Stimulated activated CD8-positive, alpha-beta memory T cell treated with anti-CD3 and anti-CD28 coated beads, Interleukin-12 subunit alpha, Interleukin-12 subunit beta, amount 100 ng/mL, for 4 hours (primary cell): ENCODE measurements at places on chromosomes 6 and 20.

DNA sequence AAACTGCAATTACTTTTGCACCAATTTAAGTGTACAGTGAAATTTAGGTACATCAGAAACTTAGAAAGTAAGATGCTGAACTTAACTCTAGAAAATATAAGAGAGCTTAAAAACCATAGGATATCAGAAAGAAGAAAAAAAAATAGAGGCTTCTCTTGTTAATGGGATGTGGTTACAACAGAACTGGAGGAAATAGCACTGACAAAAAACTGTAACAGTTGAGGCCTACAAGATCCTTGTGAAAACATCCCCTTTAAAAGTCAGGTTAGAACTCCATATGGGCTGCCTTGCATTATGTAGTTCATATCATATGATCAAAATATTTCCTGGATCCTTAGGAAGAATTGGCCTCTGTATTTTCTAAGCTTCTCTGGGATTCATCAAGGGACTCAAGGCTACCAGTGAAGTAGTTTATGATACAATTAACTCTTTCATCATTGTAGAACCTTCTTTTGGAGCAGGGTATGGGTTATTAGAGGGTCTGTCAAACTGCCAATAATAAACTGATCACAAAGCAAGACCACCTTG, 24.8 kb downstream of the MTCL3 start:
- DNase-seq: no peak

DNA sequence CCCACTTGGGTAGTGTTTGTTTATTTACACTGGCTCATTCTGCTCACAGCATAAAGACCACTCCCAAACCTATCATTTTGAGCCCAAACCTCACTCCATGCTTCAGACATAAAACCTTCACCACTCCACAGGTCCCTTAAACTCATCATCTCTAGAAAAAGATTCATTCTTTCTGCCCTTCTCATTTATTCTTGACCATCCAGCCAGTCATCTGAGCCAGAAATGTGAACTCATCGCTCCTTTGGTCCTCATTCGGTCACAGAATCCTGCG, 12.4 kb downstream of the TPMT start:
- no peak for DNase-seq

DNA sequence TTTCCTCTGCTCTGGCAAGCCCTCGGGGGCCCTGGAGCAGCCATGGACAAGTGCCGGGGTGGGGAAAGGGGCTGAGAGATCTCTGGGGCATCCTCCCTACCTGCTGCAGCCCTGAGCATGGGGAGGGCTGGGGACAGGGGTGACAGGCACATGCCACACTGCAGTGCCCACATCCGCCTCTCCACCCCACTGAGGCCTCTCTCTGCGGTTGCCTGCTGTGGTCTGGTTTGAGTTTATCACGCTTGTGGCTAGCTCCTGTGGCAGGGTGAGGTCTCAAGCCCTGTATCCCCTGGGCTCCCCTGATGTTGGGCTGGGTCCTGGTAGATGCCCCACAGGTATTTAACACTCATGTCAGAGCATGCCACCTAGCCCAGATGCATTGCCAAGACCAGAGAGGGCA, 52.9 kb upstream of the MLN start:
- peak; percentile 39 for DNase-seq

DNA sequence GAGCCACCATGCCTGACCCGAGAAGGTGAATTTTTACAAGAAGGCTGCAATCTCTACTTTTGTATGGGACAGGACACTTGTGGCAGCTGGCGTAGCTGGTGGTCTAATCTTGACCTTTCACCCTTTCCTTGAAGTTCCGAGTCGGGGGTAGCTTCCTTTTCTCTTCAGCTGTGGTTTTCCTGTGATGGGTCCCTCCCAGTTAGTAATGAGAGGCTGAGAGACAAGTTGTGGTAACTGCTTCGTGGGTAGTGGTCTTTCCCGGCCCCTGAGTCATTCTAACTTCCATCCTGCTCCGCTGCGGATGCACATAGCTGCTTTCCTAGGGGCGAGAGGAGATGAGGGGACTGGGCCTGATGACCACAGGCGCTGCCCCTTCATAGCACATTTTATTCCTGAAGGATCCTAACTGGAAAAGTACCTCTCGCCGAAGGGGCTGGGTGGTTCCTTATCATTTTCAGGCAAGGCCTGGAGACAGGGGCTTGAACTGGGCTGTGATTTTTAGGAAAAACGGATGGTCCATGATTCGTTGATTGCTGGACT, 3.1 kb downstream of the SYNJ2 start:
- no peak for DNase-seq

- no peak for DNase-seq
Observed at GRCh38 chr6:5904532-5904931, 102.2 kb downstream of the NRN1 start.

DNA sequence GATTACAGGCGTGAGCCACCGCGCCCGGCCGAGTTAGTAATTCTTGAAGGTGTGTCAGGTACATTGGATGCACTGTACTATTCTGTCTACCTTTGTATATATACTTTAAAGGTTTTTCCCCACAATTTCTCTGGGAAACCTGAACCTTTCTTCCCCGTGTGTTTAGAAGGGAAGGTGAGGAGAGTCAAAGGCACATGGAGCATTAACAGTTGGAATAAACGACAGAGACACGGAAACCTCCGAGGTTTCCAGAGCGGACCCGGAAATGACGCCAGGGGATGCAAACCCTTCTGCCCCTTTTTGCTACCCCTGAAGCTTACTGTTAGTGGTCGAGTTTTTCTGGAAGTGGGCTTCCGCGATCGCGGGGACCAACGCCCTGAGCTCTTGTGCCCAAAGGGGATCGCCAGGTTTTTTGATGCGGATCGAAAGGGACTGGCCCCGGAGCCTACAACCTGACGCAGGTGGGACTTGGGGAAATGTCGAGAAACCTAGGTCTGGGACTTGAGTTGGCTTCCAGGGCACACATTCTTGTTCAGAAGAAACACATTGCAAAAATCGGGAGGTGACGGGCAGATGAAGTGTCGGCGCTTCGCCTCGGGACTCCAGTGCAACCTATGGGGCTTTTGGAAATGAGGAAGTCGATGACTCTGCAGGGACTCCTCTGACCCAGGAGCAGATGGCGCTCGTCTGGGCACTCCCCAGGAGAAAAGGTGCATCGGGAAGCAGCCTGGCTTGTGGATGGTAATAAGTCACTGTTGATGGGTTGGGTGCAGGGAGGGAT, 218.2 kb downstream of the OR2B2 start:
- peak; percentile 6 for DNase-seq

DNA sequence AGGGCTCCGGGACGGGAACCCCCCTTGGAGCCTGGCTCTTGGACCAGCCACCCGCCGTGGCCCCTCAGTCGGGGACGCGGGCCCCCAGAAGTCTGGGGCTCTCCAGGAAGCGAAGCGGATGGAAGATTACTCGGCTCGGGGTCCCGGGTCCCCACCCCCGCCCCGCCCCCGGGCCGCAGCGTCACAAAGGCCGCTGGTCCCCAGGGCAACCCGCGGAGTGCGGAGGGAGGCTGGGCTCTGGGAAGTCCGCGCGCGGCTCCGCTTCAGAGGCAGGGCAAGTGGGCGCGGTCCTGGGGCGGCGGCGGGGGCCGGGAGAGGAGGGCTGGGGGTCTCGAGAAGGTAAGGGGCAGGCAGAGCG, at the start of gene FNDC11:
Gene FNDC11 (plus strand): TSS at position 227 of the 358 bp plus-strand sequence. CDS start 1,505 bp downstream, outside the sequence.
- peak; percentile 49 for DNase-seq

- DNase-seq: no peak
Observed at GRCh38 chr6:166433096-166433495, 50.4 kb upstream of the MPC1 start.

- no peak for DNase-seq
Observed at GRCh38 chr6:51398064-51398705, 579.5 kb downstream of the TFAP2B start.

GRCh38 chr6:163533443-163533842, 118.9 kb downstream of the QKI start:
- no peak for DNase-seq

DNA sequence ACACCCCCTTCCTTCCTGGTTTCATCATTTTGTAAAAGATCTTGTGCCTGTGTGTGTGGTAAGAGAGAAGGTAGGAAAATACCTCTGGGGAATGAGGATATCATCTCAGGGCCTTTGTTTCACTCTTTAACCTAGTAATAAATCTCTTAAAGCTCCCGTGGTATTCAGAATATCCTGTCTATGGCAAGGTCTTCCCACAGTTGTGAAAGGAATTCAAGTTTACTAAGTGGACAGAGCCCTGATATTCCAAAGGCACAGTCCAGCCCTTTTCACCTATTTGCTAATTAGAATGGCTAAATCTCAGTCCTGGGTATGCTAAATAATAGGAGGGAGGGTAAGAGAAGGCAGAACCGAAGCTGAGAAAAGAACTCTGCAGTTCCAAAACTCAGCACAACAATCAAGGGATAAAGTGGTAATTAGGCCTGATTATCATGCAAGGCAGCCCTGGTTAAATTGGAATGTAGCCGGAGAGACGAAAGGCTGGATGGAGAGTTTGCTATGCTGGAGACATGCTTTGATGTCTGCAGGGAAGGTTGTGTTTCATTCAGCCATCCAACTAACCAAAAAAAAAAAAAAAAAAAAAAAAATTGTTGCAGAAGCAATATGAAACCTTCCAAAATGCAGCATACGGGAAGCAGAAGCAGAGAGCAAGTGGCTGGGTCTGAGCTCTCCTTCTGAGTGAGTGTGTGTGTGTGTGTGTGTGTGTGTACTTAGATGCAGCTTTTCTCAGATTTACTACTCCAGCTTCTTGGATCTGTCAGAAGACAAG, 28.5 kb upstream of the PIM1 start:
- DNase-seq: no peak

DNA sequence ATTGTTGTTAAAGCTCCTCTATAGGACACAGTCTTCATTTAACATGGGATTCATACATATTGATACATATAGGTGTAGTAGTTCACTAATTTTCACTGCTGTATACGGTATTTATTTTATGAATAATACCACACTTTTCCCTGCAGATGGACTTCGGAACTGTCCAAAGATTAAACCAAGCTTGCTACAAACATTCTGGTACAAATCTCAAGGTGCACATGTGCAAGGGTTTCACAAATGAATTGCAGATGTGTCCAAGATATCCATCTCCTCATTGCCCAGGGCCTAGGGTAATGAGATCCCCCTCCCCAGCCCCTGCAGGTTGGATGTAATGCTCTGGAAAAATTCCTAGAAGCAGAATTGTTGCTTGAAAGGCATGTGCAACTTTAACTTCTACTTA, 31.4 kb downstream of the DTNBP1 start:
- DNase-seq: no peak

DNA sequence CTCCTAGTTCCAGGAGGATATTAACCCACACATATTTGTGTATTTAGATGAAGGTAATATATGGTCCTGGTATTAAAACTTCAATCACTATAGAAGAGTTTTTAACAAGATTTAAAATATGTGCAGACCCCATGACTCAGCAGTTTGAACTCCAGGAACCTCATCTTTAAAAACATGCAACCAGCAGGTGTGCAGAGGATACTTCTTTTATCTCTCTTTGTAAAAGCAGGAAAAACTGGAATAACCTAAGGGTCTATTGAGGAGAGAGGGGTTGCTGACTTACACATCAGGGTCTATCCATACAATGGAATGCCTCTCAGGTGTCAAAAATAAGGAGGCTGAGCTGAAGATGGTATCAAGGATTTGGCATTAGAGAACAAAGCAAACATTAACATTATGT, 36.9 kb upstream of the TFAP2C start:
- DNase-seq: no peak

DNA sequence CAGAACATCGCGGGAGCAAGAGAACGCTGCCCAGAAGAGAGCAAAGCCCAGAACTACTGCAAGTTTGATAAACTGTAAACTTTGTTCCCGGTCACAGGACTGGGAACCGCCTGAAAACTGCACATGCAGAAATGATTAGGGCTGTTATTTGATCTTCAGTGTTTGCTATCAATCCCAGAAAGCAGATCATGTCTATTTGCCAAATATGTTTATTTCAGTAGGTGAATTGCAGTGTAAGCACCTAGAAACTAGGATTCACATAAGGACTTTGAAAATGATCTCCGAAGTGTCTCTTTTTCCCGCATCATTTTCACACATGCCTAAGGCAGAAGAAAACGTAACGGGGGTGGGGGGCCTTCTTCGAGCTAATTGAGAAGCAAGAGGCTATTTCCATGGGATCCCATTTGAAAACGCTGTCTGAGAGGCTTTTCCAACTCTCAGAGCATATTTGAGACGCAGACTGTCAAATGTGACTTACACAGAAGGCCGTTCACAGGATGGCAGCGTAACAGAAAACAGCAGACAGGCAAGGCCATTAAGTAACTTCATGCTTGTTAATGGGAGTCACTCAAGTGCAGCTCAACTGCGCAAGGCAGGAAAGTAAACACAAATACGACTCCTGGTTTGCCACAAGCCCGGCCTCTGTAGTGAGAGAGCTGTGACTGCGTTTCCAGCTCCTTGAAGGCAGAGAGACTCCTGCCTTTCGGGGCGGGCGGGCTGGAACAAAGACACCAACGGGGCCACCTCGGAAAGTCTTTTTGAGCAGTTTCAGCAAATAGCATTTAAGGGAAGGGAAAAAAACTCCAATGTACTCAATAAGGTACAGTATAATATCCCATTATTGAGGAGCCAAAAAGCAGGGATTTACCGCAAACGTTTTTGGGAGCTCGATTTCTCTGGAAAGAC, 144.7 kb upstream of the ZNF217 start:
- no peak for DNase-seq

GRCh38 chr6:35907750-35908149, 13.1 kb downstream of the SRPK1 start:
- DNase-seq: no peak

DNA sequence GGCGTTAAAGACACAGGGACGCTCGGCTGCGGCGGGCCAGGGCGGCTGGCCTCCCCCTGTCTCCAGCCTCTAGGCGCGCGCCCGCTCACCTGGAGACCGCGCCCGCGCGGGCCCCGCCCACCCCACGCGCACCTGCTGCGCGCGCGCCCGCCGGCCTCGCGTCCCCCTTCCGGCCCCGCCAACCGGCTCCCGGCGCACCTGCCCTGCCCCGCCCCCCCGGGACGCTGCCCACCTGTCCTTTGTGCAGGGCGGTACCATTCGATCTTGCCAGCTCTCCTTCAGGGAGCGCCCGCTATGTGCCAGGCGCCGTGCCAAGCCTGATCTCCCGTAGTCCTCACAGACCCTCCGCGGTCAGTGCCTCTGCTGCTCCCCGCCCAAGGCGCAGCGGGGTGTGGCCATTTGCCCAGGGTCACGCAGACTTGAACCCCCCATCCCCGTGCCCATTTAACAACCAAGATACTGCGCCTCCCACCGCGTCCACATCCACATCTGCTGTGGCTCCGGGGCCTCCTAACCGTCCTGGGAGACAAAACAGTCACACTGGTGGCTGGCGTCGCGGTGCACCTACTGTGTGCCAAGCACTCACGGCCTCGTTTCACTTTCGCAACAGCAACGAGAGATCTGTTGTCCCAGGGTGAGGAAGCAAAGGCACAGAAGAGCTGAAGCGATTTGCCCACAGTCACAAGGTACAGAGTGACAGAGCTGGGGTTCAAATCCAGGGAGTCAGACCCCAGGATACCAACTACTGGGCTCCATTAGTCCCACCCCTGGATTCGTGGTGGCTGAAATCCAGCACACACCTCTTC, 48.1 kb downstream of the NOL4L start:
- DNase-seq: no peak

GRCh38 chr6:22363166-22363713, 66.4 kb upstream of the PRL start:
- DNase-seq: no peak

DNA sequence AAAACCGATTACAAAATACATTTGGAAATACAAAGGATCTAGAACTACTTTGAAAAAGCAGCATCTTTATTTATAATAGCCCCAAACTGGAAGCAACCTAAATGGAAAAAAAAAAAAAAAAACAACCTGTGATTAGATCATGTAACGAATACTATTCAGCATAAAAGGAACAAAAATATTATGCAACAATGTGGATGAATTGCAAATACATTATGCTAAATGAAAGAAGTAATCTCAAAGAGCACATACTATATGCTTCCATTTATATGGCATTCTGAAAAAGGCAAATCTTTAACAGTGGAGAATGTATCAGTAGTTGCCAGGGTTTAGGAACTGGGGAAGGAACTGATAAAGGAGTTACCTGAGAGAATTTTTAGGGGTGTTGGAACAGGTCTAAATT, 28.9 kb downstream of the IRAK1BP1 start:
- DNase-seq: no peak
